ENCODE measurements at places on chromosomes 3 and 15. TPM values are rescaled to one million over a fixed set of nuclear protein-coding genes. Genes with fewer than 3 reads are reported as not detected.

Gene RARB
- 28.5 TPM for total RNA-seq

- DNase-seq, result no peak
Observed at GRCh38 chr15:73990250-73991005, 1.7 kb downstream of the STOML1 start.

GRCh38 chr3:115549071-115549470, 74.2 kb upstream of the GAP43 start:
- DNase-seq, result no peak

GRCh38 chr15:41566121-41566885, 7.3 kb downstream of the TYRO3 start:
- no peak for DNase-seq

- DNase-seq, result no peak
Observed at GRCh38 chr3:11054739-11055438, 62.3 kb downstream of the SLC6A1 start.

DNA sequence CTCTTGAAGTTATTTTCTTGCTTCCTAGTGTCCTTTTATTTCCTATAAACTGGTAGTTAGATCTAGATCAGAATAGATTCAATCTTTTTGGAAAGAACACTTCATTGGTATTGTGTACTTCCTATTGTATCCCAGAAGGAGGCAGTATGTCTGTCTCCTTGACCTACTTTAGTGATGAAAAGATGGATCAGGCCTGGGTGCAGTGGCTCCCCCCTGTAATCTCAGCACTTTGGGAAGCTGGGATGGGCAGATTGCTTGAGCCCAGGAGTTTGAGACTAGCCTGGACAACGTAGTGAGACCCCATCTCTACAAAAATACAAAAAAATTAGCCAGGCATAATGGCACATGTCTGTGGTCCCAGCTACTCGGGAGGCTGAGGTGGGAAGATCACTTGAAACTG, 12.0 kb downstream of the BSN start:
- DNase-seq, result no peak

GRCh38 chr3:59406943-59407342, 357.1 kb upstream of the CFAP20DC start:
- DNase-seq, result no peak
